ENCODE measurements at places on chromosomes 4 and X.

- no peak for DNase-seq
Measured at GRCh38 chr4:173536808-173537429, 6.9 kb upstream of the HAND2 start.

DNA sequence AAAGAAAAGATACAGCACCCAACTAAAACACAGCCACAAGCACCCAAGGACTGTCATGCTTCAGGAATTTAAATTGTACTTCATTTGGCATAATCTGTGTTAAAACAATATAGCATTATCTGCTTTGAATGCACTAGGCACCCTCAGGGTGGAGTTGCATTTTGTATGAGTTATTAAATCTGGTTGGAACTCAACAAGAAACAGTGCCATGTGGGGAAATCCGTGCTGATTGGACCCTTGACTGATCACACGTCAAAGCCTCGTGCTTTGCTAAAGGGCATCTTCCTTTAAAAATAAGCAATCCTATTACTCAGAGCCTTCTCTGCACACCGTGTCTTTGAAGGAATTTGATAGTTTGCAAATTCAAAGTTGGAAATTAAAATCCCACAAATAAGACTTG is 35.4 kb downstream of the IGFBP7 start:
- no peak for DNase-seq

DNA sequence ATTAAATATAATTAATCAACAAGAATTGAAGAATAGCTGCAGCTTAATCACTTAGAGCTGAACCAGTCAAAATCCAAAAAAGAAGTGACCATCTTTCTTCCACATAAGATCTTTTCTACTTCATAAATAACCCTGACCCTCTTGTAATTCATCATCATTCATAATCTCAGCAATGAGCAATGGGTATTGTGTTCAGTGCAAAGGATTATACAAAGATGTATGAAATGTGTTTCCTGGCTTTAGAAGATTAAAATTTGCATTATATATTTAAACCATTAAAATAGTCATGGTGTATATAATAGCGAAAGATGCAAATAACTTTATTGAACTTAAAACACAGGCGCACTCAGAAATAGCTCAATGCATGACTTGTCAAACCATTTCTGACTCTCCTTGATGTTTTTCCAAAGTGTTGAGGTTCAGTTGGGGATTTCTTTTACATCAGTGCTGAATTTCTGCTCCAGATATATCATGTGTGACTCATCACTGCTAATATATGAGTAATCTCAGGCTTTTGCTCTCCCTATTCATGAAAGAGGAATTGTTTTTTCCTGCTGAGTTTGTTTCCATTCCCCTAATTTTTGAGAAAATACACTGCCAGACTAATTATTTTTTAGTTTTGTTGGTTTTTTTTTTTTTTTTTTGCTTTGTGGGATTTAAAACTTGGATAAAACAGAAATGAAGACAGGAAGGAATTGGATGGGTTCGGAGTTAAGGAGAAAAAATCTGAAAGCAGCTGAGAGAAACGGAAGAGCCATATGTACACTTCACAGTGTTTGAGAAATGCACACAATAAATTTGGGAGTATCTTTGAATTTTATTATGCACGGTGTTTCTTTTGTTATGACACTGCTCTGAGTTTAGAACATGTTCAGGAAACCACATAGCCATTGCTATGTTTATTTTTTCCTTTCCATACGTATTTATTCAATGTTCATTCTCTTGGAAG is 290.1 kb upstream of the PCDH7 start:
- DNase-seq, result peak; percentile 8

GRCh38 chr4:148112231-148112982 is 329.8 kb downstream of the NR3C2 start:
- no peak for DNase-seq

DNA sequence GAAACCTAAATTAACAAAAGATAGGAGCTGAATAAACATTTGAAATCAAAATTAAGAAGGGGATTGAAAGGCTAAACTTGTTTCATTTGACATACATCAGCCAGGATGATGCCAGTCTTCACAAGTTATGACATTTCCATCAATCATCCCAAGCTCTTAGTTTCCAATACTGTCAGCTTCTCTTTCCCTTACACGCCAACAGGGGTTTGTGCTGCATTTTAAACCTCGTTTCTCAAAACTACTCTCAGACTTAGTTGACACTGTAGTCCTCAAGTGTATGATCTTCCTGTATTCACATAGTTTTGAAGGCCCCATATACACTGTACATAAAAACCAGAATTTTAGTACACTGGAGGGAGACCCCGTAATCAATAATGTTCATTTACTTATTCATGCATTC is 840 bp upstream of the P2RY10 start:
- no peak for DNase-seq

GRCh38 chr4:184028561-184029374 is 123.7 kb downstream of the STOX2 start:
- no peak for DNase-seq

DNA sequence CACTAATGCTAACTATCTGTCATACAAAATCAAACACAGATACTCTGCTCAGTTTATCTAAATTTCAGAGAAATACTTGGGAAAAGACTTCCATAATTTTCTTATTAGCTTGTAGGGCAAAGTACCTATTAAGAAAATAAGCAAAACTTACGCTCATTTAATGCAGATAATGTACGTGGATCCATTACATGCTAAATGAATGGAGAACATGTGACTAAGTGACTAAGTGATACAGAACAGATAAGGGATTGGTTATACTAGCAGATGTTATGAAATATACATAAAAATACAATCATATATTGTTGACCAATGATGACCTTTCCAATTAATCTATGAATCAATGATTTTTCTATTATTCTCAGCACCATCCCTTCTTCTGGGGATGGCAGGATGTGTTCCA is 25.7 kb downstream of the EREG start:
- DNase-seq, result no peak

DNA sequence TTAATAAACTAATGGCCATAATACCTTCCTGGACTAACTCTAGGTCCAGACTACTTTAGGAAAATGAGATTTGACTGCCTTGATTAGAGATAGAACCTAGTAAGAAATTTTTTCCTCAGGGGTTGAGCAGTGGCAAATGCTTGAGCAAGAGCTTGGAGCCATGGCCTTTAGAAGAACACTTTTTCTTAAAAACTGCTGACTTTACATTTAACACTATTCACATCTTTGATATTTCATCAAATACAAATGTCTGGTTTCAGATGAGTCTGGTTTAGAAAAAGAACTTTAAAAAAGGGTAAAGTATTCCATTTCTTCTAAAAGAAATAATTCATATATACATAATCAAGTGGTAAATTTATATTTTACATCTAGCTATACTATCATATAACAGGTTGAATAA is 680.9 kb upstream of the PITX2 start:
- DNase-seq, result no peak

DNA sequence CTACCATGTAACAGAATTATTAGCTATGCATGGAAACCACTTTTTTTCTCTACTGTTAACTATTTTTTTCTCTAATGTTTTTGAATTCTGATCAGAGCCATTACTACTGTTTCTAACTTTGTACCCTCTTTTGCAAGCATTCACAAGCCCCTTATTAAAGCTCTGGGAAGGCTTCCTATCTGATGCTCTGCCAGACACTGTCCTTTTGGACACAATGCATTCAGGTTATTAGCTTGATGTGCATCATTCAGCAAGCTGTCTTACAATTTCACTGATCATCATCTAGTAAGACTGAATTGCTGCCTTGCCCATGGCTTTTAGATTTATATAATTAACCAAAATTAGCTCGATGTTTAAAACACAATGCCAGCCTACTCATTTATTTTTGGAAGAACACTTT is 155.1 kb downstream of the NR3C2 start:
- DNase-seq, result no peak

DNA sequence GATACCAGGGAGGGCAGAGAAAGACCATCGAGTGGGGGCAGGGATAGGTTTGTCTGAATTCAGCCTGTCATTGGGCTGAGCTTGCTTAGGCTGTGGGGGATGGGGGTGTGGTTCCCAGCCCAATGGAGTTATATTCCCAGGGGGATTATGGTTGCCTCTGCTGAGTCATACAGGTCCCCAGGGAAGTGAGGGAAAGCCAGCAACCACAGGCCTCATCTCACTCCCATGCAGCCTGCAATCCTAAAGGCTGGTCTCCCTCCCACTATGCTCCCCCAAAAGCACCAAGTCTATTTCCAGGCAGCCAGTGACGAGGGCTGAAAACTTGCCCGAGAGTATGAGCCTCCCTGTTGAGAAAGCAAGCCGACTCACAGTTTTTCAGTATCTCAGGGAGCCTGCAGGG is 39.3 kb downstream of the AFM start:
- DNase-seq, result peak; percentile 41

GRCh38 chr4:152364883-152365282 is 171.0 kb downstream of the FBXW7 start:
- no peak for DNase-seq

DNA sequence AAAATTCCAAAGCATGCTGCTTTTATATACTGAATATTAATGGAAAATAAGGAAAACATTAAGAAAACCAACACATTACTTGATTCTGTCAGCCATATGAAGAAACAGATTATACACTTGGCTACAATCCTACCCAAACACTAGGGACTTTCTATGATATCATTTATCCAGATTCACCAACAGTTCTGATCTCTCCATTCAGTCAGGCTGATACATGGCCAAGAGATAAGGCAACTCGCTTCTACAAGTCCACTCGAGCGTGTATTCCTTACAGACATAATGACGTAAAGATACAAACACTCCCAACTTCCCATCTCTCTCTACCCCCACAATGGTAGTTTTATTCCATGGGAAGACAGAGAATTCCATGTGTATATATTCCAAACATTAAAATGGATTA is 44.5 kb downstream of the NEK1 start:
- no peak for DNase-seq

- no peak for DNase-seq
Measured at GRCh38 chr4:121336706-121337105, 44.1 kb downstream of the QRFPR start.

DNA sequence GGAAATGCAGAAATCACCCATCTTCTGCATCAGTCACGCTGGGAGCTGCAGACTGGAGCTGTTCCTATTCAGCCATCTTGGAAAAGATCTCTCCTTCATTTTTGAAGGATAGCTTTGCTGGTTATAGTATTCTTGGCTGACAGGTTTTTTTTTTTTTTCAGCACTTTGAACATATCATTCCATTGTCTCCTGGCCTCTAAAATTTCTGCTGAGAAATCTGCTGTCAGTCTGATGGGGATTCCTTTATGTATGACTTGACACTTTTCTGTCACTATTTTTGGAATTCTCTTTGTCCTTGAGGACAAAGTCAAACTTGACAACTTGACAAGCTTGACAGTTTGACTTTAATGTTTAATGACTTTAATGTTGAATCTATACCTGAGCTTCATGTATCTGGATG is 16.8 kb downstream of the HPGDS start:
- DNase-seq, result no peak

GRCh38 chrX:69320116-69320515 is 154.9 kb upstream of the PJA1 start:
- DNase-seq, result no peak

DNA sequence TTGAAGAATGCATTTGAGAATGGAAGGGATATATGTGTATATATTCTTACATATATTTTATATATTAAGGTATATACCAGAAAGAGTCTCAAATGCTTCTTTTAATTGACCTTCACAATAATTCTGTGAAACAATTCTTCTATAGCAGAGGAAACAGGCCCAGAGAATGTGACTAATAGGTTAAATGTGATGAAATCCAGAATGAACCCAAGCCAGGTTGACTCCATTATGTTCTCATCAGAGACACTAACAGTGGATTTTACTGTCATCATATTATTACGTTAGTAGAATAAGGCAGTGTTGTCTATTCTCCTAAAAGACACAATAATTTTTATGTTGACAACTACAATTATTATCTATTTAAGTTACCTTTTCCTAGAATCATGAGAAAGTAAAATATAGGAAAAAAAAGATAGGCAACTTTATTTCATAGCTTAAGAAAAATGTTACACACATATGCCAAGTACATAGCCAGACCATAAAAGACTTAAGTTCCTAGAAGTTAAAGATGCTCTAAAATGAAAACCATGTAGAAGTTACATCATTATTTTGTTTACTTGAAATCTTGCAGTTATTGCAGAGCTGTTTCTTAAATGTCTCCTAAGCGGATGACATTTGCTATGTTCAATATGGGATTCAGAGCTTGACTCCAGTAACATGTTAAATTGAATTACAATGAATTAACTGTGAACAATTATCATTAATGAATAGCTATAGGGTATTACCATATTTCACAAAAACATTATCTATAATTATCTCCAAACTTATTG is 56.2 kb upstream of the ANKRD50 start:
- no peak for DNase-seq

- DNase-seq, result no peak
Measured at GRCh38 chr4:30875658-30876269, 155.6 kb downstream of the PCDH7 start.

- DNase-seq, result no peak
Measured at GRCh38 chr4:153771046-153771445, 11.2 kb upstream of the RNF175 start.

- DNase-seq, result no peak
Measured at GRCh38 chrX:110703641-110704040, 92.0 kb downstream of the CHRDL1 start.

Data from brain pericyte (primary cell).